ENCODE measurements at places on chromosomes 11 and 22. TPM values are rescaled to one million over a fixed set of nuclear protein-coding genes. Genes with fewer than 3 reads are reported as not detected.

DNA sequence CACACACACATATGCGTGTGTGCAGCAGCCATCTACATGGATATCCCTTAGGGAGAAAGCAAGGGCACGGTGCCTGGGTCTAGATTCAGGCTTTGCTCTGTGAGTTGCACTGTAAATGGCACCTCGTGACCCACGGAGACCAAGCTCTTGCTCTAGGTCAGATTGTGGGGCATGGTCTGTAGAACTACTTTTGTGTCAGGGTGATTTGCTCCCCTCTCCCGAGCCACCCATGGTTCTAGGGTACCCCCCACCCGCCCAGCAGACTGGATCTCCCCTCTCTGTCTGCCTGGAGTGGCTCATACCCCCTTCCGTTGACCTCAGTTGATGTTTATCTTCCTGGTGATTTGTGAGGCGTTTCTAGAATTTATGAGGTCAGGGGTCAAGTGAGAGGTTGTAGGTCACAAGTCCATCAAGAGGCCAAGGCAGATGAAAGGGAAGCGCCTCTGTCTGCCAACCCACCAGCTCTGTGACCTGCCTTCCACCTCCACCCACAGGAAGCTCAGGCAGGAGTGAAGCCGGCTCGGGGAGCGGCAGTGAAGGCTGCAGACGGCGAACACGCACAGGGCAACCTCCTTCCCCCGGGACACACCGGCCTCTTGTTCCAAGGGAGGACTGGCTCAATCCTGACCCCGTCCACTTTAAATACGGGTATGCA, 76.2 kb upstream of the TTLL12 start:
- DNase-seq: no peak

DNA sequence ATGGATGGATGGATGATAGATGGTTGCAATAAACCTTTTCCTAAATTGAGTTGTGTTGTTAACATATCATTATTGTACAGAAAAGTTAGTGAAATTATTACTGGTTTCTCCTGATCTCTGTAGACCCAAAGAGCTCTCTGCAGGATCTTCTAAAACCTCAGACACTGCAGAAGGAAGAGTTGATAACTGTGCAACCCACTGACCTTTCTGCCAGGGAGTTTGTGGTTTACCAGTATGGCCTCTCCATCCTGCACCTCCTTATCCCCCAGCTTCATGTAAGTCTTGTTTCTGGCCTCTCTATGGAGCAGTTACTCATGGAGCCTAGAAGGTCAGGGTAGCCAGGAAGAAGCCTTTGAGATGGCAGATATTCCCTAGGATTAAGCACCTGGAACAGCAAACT, 45.6 kb downstream of the BTG4 start:
- DNase-seq: no peak

GRCh38 chr22:37095113-37095512, 14.4 kb downstream of the TMPRSS6 start:
- DNase-seq: no peak

DNA sequence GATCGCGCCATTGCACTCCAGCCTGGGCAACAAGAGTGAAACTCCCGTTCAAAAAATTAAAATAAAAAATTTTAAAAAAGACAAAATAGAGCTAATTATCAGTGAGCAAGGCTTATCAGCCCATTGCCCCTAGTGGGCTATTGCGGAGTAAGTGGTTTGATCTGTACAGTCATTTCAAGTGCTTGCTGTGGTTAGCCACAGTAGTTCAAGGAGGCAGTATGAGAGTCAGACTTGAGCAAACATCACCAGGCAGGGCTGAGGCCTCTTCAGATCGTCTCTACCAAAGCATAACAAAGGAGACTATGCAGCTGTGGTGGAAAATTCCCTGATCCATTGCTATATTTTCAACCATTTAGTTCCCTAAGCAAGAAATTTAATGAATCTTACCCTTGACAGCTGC, 4.3 kb upstream of the SBF2 start:
- DNase-seq: no peak

- DNase-seq: no peak
These were observed 96.6 kb upstream of the KCNA4 start for GRCh38 chr11:30113326-30113898.

DNA sequence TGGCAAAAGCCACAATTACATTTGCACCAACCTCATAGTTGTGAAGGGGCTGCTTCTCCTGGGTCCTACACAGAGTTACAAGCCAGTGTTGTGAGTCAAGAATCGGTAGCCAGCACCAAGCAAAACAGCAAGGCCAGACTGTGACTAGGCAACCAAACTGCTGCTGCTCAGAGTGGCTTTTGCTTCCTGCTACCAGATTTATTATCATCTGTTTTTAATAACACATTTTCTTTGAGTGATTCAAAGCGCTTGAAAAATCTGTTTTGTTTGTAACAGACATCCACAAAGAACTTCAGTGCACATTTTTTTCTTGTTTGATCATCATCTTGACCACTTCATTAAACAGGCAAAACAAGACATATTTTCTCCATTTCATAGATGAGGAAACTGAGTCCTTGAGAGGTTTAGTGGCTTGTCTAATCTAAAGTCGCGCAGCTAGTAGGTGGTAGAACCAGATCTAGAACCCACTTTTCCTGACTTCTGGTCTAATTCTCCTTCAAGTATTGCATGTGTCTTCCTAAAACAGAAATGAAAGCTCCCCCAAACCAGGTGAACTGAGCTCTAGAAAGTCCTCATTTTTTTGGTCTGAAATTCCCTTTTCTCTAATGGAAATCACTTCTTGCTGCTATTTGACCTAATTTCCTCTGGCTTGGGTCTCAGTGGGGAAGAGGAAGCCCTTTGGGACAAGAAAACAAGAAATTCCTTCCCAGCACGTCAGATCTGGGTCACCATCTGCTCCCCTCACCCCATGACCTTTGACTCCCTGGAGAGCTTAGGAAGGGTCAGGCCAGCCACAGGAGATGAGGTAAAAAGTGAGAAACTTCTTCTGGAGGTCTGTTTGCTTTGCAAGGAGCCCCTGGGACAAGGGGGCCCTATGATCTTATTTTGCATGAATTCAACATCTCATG, 39.9 kb downstream of the CWC15 start:
- peak; percentile 37 for DNase-seq

Gene PRMT3
- total RNA-seq: 26.5 TPM
